ENCODE measurements at places on chromosomes 4 and X. TPM values are rescaled to one million over a fixed set of nuclear protein-coding genes. Genes with fewer than 3 reads are reported as not detected.

CACNA1F gene
- total RNA-seq, result not detected

CC2D2A gene
- total RNA-seq, result 11.6 TPM

DGKK gene
- not detected for total RNA-seq

XK gene
- total RNA-seq, result 0.38 TPM

APLN gene
- total RNA-seq, result 0.82 TPM

VCX2 gene
- total RNA-seq, result not detected

MAGEA10 gene
- 0.05 TPM for total RNA-seq

CXCL10 gene
- 0.20 TPM for total RNA-seq

TKTL1 gene
- not detected for total RNA-seq
